ENCODE measurements at places on chromosomes 13 and 19.

DNA sequence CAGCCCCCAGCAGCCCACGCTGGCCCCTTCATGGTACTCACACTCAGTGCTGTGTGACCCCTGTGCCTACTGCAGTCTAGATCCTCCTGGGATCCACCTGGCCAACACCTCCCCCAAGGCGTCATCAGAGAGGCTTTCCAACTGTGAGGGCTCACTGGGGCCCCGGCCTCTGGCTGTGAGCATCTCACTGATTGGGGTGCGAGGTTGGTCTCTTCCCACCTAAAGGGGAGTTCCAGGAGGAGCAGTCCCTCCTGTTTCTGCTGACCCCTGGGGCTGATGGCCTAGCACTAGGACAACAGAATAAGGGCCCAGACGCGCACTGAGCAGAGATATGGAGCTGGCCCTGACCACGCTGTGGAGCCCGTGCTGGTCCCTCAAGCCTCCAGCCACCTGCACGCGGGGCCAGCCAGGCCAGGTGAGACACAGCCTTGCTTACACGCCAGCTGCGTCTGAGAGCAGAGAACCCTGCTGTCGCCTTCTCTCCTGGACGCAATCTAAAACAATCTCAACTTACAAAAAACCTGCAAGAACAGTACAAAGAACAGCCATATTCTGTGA, 32.2 kb downstream of the ELL start:
- DNase-seq: no peak

- no peak for DNase-seq
Measured at GRCh38 chr19:34838753-34839431, 65.9 kb upstream of the ZNF599 start.

GRCh38 chr13:111095031-111095840, 19.9 kb upstream of the ARHGEF7 start:
- no peak for DNase-seq

GRCh38 chr13:50033725-50034124, 18.5 kb downstream of the KCNRG start:
- DNase-seq: no peak

DNA sequence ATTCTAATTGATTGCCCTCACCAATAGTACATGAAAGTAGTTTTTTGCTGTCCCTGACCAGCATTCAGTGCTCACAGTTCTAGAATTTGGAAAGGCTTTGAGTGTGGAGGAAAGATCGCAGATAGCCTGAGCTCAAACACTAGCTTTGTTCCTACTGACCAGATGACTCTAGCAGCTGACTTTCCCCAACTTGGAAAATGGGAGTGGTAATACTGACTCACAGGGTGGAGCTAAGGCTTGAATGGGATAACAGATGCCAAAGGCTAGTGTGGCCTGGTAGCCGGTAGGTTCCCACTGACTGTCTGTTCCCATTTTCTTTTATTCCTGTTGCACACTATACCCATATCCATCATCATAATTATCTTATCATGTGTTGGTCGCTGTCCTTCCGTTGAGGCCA, 3.7 kb downstream of the ZSCAN22 start:
- DNase-seq: peak; percentile 52

DNA sequence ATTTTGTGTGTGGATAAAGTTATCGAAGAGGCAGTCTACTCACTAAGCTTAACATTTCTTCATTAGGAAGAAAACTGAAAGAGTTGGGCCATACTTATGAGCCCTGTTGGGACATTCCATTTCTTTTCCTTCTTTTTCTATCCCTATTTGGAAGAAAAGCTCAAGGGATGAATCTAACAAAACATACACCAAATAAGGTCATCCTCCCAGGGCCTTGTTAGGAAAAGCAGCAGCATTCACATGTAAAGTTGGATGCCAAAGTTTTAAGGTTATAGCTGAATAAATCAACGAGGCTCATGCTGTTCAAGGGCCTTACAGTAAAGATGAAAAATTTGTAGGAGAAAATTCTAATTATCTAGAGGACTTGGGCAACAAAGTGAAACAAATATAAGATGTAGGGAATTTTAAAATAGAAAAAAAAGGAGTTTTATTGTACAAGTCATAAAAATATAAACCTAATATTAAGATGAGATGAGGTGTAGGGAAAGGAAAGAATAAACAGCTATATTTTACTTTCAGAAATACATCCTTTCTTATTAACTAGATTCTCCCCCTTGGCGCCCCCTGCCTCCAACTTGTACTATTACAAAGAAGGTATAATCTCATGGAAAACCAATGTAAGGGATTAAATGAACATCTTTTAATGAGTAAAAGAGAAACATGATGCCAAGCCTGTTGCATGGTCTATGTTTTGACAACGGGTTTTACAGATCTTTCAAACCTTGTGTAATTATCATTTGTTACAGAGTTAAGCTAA, 160.4 kb downstream of the PCDH20 start:
- DNase-seq: no peak

DNA sequence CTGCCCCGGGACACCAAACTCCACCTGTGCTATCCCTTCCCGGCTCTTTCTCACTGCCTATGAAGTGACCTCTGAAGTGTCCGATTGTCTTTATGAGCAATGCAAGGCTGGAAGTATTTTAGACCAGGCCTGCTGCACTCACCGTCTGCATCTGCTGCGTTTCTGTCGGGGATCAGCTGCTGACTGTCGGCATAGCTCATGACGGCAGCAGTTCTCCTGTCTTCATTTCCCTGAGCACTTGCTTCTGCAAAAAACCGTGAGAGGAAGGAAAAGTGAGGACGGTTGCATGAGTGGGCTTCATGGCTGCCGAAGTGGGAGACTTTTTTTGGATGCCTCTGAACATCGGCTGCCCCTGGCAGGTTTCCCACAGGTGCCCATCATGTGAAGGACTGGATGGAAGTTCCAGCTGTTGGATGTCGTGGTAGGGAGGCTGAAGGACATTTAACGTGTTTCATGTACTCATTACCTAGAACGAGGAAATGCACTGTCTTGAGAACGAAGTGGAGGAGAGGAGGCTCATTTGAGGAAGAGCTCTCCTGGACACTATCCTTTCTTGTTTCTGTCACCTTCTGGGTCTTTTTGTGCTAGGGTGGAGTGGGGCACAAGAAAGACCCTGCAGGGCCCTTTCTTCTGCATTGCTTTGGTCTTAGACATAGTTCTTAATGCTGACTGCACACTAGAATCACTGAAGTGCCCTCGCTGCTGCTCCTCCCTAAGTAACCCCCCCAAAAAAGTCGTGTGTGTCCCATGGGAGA, 94.7 kb downstream of the RNASEH2B start:
- DNase-seq: no peak

DNA sequence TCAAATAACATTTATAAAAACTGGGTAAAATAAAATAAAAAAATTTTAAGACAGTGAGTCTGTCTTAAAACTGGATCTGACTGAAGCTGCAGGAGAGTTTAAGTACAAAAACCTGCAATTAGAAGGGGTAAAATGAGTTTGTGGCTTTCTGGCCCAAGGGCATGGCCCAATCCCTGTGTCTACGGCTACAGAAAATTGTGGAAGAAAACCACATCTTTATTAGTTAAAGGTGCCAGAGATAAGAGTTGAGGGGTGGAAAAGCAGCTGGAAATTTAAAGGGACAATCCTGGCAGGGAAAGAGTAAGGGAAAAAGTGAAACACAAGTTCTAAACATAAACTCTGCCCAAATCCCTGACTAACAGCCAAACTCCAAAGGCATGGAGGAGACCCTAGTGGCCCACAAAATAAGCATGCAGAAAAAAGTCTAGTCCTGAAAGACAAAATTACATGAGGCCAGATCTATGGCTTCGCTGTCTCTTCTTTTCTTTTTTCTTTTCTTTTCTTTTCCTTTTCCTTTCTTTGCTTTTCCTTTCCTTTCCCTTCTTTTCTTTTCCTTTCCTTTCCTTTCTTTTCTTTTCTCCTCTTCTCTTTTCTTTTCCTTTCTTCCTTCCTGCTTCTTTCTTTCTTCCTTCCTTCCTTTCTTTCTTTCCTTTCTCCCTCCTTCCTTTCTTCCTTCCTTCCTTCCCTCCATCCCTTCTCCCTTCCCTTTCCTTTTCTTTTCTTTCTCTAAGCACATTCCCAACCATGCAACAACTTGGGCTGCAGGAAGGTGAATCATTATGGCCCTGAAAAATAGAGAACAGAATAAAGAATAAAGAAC, 23.5 kb upstream of the DLEU7 start:
- no peak for DNase-seq

DNA sequence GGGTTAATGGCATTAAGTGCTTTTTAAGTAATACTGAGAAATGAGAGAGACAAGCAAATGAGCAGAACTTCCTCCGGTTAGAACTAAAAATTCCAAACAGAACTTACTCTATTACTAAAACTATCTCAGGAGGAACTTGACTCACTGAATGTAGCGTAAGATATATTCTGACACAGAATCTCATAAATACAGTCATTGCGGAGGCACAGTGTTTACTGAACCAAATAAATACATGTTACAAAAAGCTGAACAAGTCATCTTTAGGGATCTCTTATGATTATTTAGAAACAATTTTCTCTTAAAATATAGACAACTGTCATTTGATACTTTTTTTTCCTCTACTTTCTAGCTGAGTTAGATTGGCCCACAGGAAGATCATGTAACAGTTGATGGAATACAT, 283.1 kb downstream of the KLF12 start:
- no peak for DNase-seq

GRCh38 chr19:58328999-58329398, 2.2 kb downstream of the ZSCAN22 start:
- no peak for DNase-seq

Measured in hypothalamus (tissue), 51 donors.